ENCODE measurements at places on chromosomes 3 and 15.

GRCh38 chr3:89656388-89656787, 549.0 kb downstream of the EPHA3 start:
- no peak for DNase-seq

- peak; percentile 83 for DNase-seq
Measured at GRCh38 chr3:34683851-34684250, 885.4 kb downstream of the PDCD6IP start.

DNA sequence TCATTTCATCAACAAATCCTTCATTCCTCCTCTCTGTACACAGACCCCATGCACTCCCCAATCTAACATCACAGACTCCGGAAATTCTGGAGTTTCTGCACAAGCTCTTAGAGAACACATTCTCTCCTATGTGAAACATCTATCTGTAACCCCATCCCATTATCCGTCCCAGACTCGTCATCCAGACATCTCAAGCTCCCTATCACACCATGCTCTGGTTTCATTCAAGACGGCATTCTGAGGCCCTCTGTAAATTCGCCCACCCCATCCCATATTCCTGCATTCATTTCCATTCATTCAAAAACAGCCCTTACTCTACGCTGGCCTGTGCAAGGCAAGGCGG, 575 bp downstream of the LEO1 start:
- DNase-seq, result no peak

- no peak for DNase-seq
Measured at GRCh38 chr3:56375654-56376053, 92.6 kb downstream of the ERC2 start.

DNA sequence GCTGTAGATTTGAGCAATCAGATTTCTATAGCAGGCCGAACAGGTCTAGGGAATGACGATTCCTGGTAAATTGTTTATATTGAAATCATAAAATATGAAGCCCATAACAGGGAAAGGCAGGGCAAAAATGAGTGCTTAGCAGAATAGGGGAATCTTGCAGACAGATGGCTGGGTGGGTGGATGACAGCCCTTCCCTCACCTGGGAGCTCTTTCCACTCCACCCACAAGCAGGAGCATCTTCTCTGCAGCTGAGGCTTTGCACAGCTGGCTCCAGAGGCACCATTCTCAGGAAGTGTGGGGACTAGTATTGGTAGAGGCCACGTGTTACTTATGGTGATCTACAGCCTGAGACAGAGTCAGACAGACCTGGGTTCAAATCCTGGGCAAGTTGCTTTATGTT, 55.9 kb upstream of the SYN2 start:
- DNase-seq, result no peak

- DNase-seq, result no peak
Measured at GRCh38 chr15:95486224-95486623, 844.3 kb upstream of the NR2F2 start.

DNA sequence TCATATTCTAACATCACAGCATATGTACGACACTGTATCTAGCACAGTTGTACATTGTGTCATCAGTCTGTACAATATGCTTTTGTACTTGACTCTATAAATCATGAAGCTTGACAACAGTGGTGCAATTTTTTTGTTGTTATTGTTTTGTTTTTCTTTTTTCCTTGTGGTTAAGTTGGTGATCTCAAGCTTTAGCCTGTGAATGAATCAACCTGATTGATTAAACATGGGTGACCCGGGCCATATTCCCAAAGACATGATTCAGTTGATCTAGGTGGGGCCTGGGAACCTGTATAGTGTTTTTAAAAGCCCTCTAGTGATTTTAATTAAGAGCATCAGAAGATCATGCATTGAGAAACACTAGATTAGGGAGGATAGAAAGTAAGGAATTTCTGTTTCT, 101.8 kb upstream of the AADACL2 start:
- no peak for DNase-seq

DNA sequence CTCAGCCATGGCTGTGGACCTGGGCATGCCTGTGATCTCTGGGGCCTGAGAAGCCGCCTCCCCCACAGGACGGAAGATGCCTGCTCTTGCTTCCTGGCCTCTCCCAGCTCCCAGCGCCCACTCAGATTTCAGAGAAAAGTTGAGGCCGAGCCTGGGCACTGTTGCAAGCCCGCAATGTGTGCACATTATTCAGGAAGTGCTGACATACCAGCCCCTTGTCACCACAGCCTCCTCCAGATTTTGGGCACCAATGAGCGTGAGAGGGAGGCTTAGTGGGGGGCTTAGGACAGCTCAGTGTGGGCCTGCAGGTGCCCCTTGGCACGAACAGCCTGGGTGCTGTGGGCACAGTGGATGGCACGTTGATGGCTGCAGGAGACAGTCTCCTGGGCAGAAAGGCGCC, 1400.9 kb upstream of the ALCAM start:
- no peak for DNase-seq

DNA sequence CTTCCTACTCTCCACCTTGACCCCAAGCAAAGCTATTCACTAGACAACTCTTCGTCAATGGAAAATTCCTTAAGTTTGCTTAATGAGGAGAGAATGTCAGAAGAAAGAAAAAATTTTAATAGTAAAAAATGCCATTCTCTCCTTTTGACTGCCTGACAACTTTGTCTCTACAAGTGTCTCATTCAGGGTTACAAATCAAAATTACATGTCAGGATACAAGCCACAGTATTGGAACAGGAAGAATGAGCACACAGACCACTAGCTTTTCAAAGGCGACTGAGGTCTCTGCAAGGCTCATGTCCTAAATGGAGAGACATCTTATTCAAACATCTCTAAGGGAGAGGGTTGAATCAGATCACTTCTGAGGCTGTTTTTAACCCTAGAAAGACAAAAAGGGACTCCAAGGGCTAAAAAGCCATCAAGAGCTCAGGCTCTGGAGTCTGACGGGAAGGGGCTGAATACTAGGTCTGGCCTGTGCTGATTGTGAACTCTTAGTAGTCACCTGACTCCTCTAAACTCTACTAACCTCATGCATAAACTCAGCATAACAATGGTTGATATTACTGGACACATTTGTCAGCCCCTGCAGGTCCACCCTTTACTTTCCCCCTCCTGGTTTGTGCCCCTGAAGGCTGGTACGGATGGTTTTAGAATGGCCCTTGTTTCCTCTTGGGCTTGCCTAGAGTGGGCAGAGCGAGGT, 12.8 kb upstream of the MEIS2 start:
- no peak for DNase-seq

DNA sequence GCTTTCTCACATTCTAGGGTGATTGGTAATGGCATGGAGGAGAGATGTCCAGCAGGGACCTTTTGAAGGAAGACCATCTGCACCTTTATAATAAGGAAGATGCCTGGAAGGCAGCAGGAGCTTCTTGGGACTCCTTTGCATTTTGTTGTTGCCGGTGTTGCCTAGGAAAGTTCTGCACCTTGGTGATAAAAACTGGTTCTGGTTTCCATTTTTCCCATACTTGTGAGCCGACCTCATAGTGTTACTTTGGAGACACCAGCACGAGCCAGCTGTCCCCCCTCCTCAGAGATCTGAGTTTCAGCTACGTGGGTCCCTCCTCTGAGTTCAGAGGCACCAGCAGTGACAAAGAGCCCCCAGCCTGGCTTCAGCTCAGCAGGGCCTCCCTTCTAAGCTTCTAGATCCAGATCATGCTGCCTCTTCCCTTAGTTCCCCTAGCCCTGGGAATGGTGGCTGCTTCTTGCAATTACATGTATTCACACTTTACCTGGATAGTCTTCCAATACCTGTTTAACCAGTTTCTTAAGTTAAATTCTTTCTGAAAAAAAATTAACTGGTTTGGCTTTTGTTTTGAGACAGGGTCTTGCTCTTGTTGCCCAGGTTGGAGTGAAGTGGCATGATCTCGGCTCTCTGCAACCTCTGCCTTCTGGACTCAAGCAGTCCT, 18.0 kb upstream of the FSTL1 start:
- no peak for DNase-seq

- DNase-seq, result no peak
Measured at GRCh38 chr3:111601810-111602209, 6.7 kb upstream of the ZBED2 start.

DNA sequence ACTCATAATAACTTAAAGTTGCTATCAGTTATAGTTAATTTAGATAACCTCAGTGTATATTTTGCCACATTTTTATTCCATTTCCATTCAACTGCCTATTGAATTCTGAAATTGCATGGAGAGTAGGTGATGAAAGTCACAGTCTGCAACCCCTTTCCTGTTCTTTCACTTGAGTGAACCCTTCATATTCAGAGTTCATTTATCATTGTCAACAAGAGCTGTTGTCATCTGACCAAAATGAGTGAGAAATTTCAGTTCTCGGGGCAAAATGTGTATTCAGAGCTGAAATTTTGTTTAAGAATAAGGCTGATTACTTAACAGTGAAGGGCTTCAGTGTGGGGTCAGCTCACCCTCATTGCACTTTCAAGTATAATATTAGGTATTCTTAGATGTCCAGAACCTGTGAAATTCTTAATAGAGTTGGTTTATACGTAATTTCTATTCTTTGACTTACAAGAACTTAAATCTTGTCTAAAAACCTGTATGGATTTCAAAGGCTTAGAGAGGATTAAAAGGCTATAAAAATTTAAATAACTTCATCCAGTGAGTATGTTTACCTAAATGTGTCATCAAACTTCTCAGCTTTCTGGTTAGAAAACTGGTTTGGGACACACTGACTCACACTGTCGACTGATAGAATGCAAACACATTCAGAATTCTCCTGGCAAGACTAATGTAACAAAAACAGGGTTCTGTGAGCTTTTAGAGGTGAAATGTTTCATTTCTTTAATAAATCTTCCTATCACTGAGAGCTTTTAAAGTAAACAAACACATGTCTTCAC, 92.2 kb downstream of the CMSS1 start:
- DNase-seq, result no peak

Data from sciatic nerve (tissue), 2 donors.